Activated effector memory CD4-positive, alpha-beta T cell treated with Interleukin-2 at 50 U/mL for 16 hours (primary cell): ENCODE measurements at places on chromosomes 6 and 20.

- no peak for DNase-seq
These were observed 45.7 kb downstream of the ILRUN start for GRCh38 chr6:34650823-34651222.

GRCh38 chr6:98539741-98540140 is 294.6 kb upstream of the POU3F2 start:
- no peak for DNase-seq

DNA sequence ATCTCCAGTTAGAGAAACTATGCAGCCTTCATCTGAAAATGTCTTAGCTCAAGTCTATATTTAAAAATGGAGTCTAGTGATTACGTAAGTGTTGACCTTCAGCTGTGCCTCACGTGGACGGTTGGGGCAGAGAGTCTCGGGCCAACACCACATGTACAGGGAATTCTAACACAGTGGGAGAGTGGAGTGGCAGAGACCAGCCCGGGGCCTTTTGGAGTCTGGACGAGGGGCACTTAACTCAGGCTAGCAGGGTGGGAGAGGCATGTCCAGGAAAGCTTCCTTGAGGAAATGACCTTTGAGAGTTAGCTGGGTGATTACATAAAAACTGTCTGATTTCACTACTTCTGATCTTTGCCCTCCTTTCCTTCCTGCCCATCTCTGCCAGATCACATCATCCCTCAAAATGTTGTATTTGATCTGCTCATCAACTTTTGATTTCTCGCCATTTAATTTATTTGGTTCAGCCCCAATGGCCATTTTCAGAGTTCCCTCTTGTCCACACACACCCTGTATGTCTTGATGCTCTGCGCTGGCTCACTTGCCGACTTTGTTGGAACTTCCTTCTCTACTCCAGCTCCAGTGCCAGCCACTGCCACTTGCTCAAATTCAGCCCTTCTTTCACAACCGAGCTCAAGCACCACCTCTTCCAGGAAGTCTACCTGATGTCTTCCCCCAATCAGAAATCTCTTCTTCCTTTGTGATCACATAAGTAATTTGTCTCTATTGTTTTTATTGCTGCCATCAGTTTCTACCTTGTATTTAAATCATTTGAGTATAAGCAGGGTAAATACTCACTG is 2.6 kb downstream of the ARMC2 start:
- DNase-seq = no peak

GRCh38 chr6:51792273-51793030 is 295.0 kb downstream of the PKHD1 start:
- DNase-seq = no peak

DNA sequence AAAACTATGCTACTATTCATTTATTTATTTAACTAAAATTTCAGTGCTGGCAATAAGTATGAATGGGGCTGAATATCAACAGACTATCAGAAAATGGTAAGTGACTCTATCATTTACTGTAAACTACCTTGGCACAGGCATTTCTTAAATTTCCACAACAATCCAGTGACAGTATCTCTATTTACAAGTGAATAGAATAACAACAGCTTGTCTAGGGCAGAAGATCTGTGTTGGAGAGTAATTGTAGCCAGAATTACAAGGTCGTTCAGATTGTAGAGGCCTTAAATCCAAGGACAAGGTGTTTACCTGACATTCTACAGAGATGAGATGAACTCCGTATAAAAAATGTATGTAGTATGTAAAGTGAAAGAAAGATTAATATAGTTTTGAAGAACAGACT is 193.8 kb upstream of the SIM1 start:
- DNase-seq = no peak

- DNase-seq = no peak
These were observed 51.8 kb downstream of the CYB5R4 start for GRCh38 chr6:83911278-83911677.

DNA sequence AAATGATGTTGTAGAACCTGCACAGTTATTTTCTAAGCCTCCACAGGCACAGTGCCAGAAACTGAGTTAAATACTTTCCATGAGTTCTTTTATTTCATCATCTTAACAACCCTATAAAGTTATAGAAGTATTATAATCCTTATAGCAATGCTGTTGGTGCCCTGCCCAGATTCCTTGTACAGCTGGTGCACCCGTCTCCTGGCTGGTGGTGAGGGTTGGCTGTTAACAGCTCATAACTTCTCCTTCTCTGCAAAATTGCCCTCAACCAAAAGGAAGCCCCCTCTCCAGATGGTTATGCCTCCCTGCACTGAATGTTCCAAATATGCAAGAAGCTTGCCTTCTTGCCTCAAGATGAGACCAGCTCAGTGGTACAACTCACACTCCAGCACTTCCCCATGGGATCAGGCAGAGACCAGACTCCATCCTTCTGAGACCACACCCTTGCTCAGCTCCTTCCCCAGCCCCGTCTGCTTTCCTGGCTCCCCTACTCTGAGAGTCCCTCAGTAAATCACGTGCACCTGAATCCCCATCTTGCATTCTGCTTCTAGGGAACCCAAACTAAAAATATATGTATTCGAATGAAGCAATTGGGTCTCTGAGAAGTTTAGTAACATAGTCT is 304.4 kb upstream of the PLCB4 start:
- no peak for DNase-seq

DNA sequence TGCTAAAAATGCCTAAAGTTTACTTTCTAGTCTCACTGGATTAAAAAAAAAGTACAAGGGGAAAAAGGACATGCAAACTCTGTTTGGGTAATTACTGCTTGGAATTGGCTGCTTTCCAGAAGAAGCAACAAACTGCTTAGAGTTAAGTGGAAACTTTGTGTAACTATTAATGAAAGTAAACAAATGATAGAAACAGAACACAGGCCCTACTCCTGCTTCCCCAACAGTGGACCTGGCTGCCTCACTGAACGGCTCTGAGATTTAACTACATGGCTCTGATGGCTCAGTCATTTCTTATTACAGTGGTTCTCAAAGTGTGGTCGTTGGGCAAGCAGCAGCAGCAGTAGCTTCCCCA is 108.5 kb downstream of the MAN1A1 start:
- no peak for DNase-seq

DNA sequence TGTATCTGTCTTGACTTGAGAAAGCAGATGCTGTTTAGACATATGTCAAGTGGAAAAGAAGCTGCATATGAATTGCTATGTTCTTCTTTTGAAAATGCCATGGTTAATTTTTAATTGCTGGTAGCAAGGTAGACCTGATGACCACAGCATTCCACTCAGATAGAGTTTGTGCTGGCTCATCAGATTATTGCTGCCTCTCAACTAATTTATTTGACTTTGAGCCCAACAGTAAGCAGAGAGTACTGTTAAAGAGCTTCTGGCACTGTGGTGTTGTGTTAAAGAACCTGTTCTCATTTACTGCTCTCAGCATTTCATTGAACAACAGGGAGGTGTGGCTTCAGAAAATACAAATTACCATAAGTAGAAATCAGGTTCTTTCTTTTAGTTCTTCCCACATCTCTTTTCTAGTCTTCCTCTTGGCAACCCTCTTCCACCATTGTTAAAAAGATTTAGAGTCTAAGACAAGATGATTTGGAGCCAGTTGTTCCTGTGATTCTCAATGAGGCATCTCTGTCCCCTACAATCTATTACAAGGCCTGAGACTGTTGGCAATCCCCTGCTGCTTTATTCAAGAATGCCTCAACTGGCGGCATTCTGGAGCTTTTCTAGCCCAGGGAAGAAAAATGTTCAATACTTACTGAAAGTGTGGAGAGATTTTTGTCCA is 967.6 kb upstream of the GJE1 start:
- no peak for DNase-seq

DNA sequence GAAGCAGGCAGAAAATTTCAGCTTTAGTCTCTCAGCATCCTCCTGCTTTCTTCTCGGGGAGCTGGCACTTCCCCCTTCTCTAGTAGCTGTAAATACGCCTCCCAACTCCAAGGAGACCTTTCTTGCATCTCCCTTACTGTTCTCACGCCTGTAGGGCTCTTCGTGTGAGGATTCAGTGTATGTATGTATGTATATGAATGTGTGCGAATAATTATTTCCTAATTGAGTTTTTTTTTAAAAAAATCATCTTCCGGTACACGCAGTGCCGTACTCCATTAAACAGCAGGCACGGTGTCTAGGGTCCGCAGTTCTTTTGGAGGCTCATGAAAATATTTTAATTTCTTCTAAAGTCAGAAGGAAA is 85.4 kb downstream of the HFE start:
- DNase-seq = no peak

DNA sequence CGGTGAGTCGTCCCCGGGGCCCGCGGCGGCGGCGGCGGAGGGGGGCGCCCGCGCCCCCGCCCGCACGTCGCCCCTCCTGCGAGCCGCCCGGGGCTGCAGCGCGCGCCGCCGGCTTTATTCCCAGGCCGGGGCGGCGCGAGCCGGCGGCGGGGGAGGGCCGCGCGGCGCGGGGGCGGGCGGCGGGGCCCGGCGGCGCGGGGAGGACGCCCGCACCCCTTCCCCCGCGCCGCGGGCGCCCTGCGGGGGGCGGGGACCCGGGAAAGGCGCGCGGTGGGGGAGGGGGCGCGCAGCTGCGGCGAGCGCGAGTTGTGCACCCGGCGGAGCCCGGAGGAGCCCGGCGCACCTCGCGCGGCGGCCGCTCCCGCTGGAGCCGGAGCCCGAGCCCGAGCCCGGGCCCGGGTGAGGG is 646 bp downstream of the HMGA1 start:
- DNase-seq = no peak

GRCh38 chr6:41504466-41505121 is 41.6 kb upstream of the FOXP4 start:
- no peak for DNase-seq

DNA sequence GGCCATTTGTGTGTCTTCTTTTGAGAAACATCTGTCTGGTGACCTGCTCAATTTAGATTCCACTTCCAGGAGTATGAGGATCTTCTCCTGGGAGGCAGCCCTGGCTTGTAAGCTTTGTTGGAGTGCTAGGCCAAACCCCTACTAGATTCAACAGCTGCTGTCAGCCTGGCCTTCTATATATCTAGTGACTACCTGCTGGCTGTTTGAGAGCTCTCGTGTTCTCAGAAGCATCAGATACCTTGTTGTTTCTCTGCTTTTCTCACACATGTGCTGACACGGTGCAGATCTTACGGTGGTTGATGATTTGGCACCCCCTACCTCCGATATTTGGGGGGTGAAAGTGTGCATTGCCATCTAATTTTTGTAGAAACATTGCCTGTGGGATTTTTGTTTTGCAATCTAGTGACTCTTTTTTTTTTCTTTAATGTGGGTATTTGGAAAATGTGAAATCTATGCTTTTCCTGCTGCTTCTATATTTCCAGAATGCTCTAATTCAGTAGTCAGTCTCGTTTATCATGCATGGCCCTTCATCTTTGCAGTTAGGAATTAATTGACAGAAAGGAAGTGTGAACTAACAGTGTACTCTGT is 4.7 kb downstream of the CCN2 start:
- DNase-seq = no peak

DNA sequence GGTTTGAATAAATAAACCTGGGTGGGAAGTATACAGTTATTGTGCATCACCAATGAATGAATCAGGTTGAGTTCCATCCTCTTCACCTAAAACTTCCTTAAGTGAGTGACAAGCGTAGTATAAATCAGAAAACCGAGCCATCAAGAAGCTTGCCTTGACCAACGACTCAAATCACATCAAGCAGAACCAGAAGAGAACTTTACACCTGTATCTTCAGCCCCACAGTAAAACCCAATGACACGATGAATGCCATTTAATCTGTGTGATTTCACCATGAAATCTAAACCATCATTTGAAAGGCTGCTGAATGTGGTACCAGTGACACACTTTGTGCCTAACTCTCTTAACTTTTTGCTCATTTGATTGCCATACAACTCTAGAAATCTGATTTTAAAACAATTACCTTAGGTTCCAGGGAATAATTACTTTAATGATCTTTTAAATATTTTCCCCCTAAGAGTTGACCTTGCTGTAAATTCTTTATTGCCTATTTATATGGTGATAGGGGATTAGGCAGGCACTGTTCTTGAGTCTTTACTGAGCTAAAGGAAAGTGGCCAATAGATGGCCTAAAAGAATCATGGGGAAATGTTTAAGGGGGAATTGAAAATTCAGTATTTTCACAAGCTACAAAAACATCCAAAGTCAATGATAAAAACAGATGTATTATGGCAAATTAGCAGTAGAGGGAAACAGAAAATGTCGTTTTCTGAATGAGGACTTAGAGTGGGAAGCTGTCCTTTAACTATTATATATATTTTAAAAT is 152.0 kb upstream of the EYA4 start:
- DNase-seq = no peak
